T-helper 9 cell (primary cell): ENCODE measurements at places on chromosomes 2 and 18.

- no peak for DNase-seq
Measured at GRCh38 chr2:150402953-150403352, 84.5 kb downstream of the RND3 start.

DNA sequence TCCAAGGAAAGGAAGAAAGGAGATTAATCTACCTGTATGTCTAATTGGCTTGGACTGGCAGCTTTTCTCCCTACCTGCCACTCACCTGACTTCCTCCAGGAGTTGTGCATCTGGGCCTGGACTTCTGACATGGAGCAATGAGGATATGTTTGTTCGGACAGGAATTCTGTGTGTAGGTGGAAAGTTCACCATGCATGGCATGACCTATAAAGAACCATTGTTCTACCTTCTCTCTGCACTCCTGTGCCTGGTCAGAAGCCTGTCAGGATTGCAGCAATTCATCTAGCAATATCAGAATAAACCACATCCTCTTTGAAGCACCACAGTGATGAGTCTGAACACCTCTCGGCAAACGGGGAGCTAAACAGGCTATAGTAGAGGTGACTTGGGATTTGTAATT is 20.8 kb downstream of the CCDC85A start:
- no peak for DNase-seq

DNA sequence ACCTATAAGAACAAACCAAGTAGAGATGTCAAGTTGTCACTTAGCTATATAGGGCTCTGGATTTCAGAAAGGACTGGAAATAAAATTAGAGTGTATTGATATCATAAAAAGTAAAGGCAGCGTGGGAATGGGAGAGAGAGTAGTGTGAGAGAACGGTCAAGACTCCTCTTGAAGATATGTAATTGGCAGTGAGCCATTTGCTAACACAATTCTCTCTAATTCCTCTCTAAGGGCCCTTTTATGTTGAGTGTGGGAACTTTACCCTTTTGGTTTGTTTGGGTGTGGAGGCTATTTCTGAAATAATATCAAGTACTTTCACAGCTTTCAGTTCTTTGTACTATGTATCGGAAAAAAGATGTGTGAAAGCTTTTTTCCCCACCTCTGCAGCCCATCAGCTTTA is 196.8 kb downstream of the LRRTM4 start:
- DNase-seq: no peak

- peak; percentile 66 for DNase-seq
Measured at GRCh38 chr18:63155169-63155852, 164.3 kb downstream of the BCL2 start.

- DNase-seq: no peak
Measured at GRCh38 chr2:21836261-21836660, 712.5 kb downstream of the TDRD15 start.

GRCh38 chr2:129870685-129871241 is 108.7 kb upstream of the RAB6C start:
- no peak for DNase-seq

GRCh38 chr2:186717320-186718007 is 23.6 kb downstream of the FAM171B start:
- DNase-seq: no peak

GRCh38 chr2:88209521-88210131 is 39.5 kb downstream of the THNSL2 start:
- DNase-seq: no peak
